Dermis blood vessel endothelial cell (primary cell): ENCODE measurements at places on chromosomes 12 and 14. TPM values are rescaled to one million over a fixed set of nuclear protein-coding genes. Genes with fewer than 3 reads are reported as not detected.

DNA sequence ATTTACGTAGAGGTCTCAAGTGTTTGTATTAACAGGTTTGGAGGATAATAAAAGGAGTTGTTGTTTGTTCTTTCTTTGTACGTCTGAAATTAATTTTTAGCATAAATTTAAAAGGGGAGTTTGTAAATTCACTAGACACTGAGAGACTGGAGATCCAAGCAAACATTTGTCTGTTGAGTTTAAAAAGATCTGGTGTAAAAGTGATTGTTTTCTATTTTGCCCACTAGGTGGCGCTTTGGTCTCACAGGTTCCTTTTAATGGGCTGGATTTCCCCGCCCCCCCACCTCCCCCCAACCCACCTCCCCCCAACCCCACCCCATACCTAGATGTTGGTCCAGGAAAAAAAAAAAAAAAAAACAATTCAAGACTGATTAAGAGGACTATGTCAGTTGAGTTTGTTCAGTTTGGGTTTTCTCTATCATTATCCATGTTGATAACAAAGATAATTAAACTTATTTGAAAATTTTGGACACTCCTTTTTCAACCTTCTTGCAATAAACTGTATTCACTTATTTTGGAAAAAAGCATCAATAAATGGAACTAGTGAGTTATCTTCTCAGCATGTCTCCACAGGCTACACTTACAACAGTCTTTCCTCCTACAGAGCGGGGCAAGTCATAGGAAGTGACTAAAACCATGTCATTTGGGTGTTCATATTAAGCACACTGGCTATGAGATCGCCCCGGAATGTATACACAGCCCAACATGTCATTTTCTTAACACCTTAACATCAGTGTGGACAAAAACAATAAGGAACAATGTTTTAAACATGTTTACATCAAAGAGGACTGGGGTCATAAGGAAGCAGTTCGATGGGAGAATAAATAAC, 841.1 kb downstream of the NRXN3 start:
- peak; percentile 72 for DNase-seq

The CLEC1B gene
- not detected in 2 replicates for total RNA-seq

DNA sequence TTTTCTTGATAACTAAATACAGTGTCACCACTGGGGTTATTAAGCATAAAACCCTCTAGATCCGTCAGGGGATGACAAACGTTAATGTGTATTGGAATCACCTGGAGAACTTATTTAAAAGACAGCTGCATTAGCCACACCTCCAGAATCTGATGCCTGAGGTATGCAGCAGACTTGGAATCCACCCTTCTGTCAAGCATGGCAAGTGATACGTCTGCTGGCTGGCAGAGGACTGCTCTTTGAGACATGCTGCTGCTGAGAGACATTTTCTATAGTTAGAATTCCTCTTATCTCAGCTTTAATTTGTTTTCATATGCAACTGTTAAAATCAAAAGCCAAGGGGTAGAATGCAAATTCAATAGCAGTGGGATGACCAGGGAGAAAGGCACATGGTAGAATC, 496.3 kb downstream of the NELL2 start:
- no peak for DNase-seq

The SLCO1C1 gene
- 0.05 TPM in 1 of 2 replicates, not detected in the other for total RNA-seq

The TNS2 gene
- 56.2 and 56.5 TPM in 2 replicates for total RNA-seq

The PROX2 gene
- not detected in 2 replicates for total RNA-seq

The HHIPL1 gene
- 1.7 and 4.1 TPM in 2 replicates for total RNA-seq

The RND1 gene
- total RNA-seq = 3.4 and 10.9 TPM in 2 replicates

DNA sequence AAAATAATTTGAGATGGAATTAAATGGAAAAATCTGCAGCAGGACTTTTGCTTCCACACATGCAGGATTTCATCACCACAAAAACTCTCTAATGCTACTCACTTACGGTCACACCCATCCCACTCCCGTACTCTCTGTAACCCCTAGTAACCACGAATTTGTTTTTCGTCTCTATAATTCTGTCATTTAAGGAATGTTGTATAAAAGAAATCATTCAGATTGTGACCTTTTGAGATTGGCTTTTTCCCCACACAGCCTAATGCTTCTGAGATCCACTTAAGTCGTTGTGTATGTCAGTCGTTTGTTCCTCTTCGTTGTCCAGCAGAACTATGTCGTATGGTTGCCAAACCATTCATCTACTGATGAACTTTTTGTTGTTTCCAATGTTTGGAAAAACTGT, 19.8 kb upstream of the PZP start:
- no peak for DNase-seq

The ALDH1L2 gene
- 0.65 and 1.2 TPM in 2 replicates for total RNA-seq

GRCh38 chr14:57293866-57294837, 25.4 kb downstream of the AP5M1 start:
- DNase-seq = peak; percentile 50

The DPPA3 gene
- not detected in 2 replicates for total RNA-seq

- DNase-seq = no peak
Measured at GRCh38 chr12:105956662-105957457, 181.9 kb downstream of the NUAK1 start.

DNA sequence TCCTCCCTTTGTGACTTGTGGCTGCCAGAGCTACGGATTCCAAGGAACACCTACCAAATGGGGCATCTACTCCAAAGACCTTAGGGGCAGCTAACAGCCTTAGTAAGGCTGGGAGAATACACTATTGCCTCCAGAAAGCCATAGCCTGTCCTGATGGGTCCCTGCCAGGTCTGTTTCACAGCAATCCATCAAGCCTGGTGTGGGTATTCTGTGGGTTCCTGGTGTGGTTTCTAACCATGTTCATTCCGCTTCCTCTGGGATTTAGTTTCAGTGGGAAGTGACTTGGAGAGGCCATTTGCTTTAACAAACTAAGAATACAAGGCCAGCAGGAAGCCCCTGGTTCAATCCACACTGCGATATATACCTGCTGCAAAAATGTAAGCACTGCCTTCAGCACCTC, 220.5 kb downstream of the FOXN3 start:
- DNase-seq = no peak

The SLC6A13 gene
- total RNA-seq = 0.14 and 0.17 TPM in 2 replicates

The PEX5 gene
- total RNA-seq = 36.2 and 36.8 TPM in 2 replicates

- DNase-seq = no peak
Measured at GRCh38 chr14:54257424-54257823, 139.4 kb upstream of the CDKN3 start.
